ENCODE measurements at places on chromosomes 12 and 14. TPM values are rescaled to one million over a fixed set of nuclear protein-coding genes. Genes with fewer than 3 reads are reported as not detected.

Gene NEMP1
- 10.5 TPM for total RNA-seq

Gene SIX1
- 0.30 TPM for total RNA-seq

Gene VRTN
- not detected for total RNA-seq

Gene RHEBL1
- total RNA-seq: 5.4 TPM

Gene GSC
- not detected for total RNA-seq

Gene B4GALNT3
- total RNA-seq: 0.13 TPM

Gene SERPINA6
- total RNA-seq: not detected

Gene P2RX2
- total RNA-seq: not detected

Gene MIA2
- total RNA-seq: 10.9 TPM

Gene GCH1
- 12.8 TPM for total RNA-seq

Gene GDF3
- total RNA-seq: 0.74 TPM

Gene CCDC197
- not detected for total RNA-seq

Gene OR6C2
- not detected for total RNA-seq

Gene PLEKHG7
- total RNA-seq: not detected

Gene TMEM132C
- total RNA-seq: not detected

Gene TMEM121
- total RNA-seq: 0.93 TPM

Gene LHX5
- not detected for total RNA-seq

Gene IFNG-AS1
- not detected for total RNA-seq

Gene ENDOU
- total RNA-seq: not detected

Gene CAPZA3
- total RNA-seq: not detected

Gene FSCB
- total RNA-seq: not detected

Gene GYS2
- not detected for total RNA-seq

Gene FAIM2
- total RNA-seq: not detected

Gene LTA4H
- total RNA-seq: 56.0 TPM

Gene COX8C
- not detected for total RNA-seq

Gene TSPAN19
- not detected for total RNA-seq

Gene ATP23
- 14.7 TPM for total RNA-seq

Gene TMEM30B
- total RNA-seq: 0.20 TPM

Gene MYF5
- not detected for total RNA-seq

Gene GLI1
- not detected for total RNA-seq

Gene MYO1H
- not detected for total RNA-seq

Gene TNS2
- 34.9 TPM for total RNA-seq

Gene DPPA3
- total RNA-seq: not detected

Gene RNASE7
- total RNA-seq: not detected

Gene NOS1
- total RNA-seq: not detected

Gene ABCD2
- total RNA-seq: not detected

Gene BHLHE41
- total RNA-seq: 4.4 TPM

Gene WSCD2
- total RNA-seq: not detected

Gene TAS2R7
- total RNA-seq: not detected

Gene A2M
- total RNA-seq: 45.0 TPM

Gene IQSEC3
- total RNA-seq: not detected

Gene PTPN21
- total RNA-seq: 4.9 TPM

Gene NRXN3
- total RNA-seq: 0.49 TPM

Gene CRIP2
- total RNA-seq: 431 TPM

Gene MUCL1
- total RNA-seq: not detected

Gene PRB2
- not detected for total RNA-seq

Gene MGP
- 38.0 TPM for total RNA-seq

Gene FOXN4
- total RNA-seq: not detected

Gene GPR68
- total RNA-seq: 2.2 TPM
